Hair follicular keratinocyte (primary cell): ENCODE measurements at places on chromosomes 1 and 21. TPM values are rescaled to one million over a fixed set of nuclear protein-coding genes. Genes with fewer than 3 reads are reported as not detected.

The FMO3 gene
- not detected in 2 replicates for total RNA-seq

The PIK3C2B gene
- 1.6 and 3.2 TPM in 2 replicates for total RNA-seq

The GDAP2 gene
- 10.8 and 11.9 TPM in 2 replicates for total RNA-seq

The FCRLB gene
- 0.78 and 2.3 TPM in 2 replicates for total RNA-seq

The EDARADD gene
- total RNA-seq, result 4.7 and 8.0 TPM in 2 replicates

The ELK4 gene
- 9.3 and 12.1 TPM in 2 replicates for total RNA-seq

The CD5L gene
- total RNA-seq, result not detected in 2 replicates

The RXRG gene
- not detected in 2 replicates for total RNA-seq

The ENAH gene
- total RNA-seq, result 34.5 and 48.3 TPM in 2 replicates

The PLEKHG5 gene
- 28.8 and 57.3 TPM in 2 replicates for total RNA-seq

The L1TD1 gene
- total RNA-seq, result 1.2 and 3.4 TPM in 2 replicates

The KCNJ10 gene
- total RNA-seq, result not detected in 2 replicates
